HS-5 (cell line): ENCODE measurements at places on chromosomes 2 and 18.

DNA sequence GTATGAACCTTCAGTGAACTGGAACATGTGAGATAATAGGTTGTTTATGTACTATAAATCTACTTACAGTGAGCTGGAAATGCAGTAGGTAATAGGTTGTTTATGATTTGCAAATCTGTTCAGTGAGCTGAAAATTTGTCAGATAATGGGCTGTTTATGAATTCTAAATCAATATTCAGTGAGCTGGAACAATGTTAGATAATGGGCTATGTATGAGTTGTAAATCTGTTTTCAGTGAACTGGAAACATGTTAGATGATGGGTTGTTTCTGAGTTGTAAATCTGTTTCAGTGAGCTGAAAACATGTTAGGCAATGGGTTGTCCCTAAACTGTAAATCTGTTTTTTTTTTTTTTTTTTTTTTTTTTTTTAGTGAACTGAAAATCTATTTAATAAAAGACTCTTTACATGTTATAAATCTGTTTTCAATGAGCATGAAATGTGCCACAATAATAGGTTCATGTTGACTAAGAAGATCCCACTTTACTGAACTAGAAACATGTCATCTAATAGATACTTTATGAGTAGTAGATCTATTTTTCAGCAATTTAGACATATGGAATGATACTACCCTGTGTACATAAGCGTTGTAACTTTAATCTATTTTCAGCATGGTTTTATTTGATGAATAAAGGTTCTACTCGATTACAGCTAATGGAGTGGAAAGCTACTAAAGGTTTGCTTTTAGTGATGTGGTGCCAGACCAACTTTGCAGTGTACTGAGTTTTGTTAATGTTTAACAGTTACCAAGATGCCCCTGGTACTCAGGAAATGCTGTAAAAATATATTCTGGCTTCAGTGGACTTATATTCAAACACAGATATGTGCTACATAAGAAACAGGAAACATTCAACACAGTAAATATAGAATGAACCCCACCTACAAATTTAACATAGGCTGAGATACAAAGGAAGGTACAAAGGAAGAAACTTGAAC lies 1471.8 kb downstream of the LRP1B start:
- no peak for DNase-seq

DNA sequence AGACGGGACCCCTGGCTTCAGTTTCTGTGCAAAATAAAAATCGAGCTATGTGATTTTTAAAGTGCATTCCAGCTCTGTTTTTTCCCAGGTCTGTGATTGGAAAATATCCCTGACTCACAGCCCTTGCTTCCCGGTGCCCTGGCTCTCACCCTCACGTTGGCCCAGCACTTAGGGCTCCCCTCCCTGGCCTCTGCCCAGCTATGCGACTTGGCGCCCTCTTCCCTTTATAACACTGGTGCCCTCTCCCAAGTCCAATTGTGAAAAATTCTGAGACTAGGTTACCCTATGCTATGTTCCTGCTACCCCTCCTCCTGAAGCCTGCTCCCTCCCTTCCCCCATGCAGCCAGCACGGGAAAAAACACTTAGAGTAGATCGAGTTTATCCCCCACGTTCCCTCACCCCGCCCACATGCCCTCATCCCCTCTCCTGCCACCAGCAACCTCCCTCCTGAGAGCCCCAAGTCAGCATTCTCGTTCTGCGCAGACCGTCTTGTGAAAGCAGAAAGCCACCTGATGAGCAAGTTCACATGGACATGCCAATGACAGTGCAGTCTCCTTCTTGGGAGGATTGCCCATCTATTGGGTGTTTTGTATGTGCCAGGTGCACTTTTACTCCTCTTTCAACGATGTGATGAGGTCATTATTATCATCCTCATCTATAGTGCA lies 228.8 kb downstream of the VAPA start:
- DNase-seq = no peak

DNA sequence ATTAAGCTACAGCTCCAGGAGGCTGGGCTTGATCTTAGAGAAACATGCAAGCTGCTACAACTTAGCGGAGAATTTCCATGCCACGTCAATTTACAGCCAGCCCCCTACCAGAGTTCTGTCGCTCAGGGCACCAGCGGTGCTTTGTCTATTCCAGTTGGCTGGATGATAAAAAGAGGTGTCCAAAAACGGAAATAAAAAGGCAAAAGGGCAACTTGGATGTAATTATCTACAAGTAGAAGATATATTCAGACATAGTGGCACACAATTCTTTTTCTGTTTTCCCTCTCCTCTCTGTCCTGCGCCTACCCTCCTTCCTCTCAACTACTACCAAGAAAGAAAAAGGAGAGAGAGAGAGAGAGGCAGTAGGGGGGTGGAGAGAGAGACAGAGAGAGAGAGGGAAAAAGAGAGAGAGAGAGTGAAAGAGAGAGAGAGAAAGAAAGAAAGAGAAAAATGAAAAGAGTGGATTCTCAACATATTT lies 363 bp upstream of the RFTN2 start:
- no peak for DNase-seq

GRCh38 chr2:216183462-216183861 lies 74.3 kb downstream of the XRCC5 start:
- no peak for DNase-seq

DNA sequence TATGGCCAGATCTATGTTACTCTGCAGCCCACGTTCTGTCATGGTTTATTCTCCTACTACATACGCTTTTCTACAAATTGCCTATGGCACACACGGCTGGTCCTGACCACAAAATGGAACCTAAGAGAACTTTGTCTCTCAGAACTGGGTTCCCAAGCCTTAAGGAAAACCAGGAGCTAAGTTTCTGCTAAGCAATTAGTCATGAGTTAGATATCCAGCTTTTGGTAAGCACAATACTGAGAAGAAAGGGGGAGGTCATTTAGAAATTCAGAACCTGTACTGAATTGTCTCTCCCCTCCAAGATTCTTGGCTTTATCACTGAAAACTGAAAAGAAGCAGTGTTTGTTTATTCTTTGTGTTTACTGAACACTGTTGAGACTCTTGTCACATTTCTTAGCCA lies 283.5 kb upstream of the TANK start:
- no peak for DNase-seq

- DNase-seq = no peak
Measured at GRCh38 chr2:136909777-136910176, 144.4 kb downstream of the THSD7B start.
